ENCODE measurements at places on chromosomes 3 and 15.

DNA sequence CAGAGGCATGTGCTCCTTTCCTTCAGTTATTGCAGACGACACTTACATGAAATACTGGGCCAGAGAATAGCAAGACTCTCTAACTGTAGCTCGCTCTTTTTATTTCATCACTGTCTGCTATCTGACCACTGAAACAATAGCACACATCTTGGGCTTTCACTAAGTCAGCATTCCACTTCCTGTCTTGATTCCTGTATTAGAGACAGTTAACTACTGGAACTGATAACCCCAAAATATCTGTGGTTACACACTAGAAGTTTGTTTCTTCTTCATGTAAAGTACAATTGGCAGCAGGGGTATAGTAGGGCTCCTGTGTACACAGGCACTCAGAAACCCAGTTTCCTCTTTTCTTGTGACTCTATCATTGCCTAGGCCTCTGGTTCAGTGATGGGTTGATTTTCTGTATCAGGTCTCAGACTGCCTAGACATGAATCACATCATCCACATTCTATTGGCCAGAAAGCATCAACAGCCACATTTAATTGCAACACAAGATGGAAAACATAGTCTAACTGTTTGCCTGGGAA lies 230.2 kb upstream of the CD96 start:
- DNase-seq: no peak

- no peak for DNase-seq
Observed at GRCh38 chr3:143529018-143529478, 319.2 kb downstream of the SLC9A9 start.

GRCh38 chr3:22671848-22672247 lies 531.3 kb upstream of the UBE2E2 start:
- DNase-seq: no peak

GRCh38 chr3:12479919-12480427 lies 4.3 kb upstream of the TSEN2 start:
- DNase-seq: no peak

DNA sequence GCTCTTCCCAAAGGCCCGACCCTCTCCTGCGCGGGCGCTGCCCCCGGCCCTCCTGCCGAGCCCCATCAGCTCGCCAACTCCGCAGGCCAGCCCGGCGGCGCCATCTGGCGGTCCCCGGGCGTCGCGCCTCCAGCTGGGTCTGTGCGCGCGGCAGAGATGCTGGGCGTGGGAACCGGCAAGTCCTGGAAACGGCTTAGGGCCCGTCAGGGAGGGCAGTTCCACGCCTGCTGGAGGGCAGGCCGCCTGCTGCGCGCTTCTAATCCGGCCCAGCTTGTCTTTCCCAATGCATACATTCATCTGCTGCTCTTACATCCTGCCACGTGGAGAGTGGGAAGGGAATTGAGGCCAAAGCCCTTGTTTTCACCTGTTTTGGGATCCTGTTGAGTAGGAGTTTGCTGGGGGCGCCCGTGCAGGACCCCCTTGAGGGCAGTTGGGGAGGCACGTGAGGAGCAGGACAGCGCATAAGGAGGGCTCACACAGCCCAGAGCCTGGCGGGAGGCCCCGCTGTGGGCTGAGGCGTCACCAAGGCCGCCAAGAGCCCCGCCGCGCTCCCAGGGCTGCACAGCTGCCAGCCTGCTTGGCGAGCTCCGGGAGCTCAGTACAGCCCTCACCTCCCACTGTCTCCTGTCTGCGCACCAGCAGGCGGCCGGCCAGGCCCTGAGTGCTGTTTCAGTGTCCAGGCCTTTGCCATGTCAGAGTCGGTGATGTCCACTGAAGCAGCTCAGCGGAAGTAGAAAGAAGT lies 165.6 kb downstream of the NSMCE3 start:
- peak; percentile 60 for DNase-seq

GRCh38 chr3:16370872-16371740 lies 106.1 kb downstream of the OXNAD1 start:
- no peak for DNase-seq

DNA sequence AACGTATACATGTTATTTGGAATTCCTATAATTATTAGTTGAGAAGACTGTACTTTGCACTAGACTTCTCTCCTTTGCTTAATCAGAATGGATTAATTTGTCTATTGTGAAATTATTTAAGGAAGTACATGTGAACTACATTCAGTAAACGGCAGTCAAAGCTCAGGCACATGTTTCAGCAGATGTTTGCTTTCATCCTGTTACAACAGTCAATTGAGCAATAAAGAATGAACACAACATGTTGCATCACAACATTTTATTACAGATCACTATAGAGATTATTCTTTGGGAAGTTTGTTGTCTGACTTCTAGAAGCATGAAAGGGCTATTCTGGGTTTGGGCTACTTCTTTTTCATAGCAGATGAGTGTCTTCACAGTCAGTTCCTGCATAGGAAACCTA lies 39.2 kb downstream of the RAB27A start:
- no peak for DNase-seq

DNA sequence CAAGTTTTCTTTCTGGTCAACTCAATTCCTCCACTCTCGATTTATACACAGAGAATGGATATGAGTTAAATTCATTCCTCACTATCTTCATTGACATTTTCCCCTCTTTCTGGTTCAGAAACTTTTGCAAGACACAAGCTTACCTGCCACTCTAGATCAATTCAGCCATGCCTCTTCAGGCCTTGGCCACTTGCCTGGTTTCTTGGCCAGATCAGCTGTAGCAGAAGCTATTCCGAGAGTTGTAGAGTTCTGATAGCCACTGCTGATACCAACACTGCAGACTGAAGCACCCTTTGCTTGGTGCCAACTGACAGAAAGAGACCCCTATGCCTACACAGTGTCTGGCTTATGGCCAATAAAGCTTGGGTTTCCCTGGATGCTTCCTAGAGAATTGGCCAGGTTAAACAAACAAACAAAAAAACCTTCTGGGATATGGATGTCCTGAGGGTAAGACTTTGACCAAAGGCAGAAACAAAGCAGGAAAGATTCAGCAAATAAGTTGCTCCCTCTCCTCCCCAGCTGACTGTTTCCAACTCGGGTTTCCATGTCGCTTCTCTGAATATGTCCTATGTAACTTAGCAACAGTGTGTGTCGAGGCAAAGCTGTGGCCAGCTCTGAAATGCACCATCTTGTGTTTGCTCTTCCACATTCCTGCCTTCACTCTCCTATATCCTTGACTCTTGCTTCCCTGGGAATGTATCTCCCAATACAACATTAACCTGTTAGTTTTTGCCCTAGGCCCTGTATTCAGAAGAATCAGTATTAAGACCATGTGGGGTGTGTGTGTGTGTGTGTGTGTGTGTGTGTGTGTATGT lies 521.6 kb downstream of the EPHA3 start:
- no peak for DNase-seq

DNA sequence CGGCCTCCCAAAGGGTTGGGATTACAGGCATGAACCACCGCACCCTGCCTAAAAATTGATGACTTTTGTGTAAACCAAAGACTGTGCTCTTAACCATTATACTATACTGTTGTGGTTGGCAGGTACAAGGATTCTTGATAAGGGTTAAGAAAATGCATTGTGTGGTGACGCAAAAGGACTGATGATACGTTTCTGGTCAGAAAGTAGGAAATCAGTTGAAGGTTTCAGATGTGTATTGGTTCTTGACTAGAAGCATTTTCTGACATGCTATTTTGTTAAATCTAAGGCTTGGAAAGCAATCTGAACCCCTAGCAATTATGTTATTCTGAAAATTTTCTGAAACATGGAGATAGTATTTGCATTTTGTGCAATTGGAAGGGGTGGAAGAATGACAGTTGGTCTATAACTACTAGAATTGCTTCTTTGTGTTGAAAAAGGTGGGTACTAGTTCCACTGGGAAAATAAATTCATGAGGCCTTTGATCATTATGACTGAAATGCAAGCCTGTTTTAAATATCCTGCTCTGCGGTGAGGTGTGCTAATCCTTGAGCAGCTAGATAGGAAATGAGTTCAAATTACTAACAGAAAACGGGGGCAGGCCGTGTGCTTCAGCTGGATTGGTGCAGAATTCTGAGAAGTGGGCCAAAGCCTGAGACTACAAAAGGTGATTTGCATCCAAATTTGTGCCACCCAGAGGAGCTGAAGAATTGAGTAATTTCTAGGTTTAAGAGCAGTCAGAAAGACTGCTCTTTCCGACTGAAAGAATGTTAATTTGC lies 66.0 kb upstream of the LRRFIP2 start:
- DNase-seq: no peak

All from stimulated activated CD4-positive, alpha-beta T cell treated with anti-CD3 and anti-CD28 coated beads, Interleukin-2, amount 100 ng/mL, for 48 hours (primary cell).